SW480 (cell line): ENCODE measurements at places on chromosomes 7 and 10.

- DNase-seq, result no peak
These were observed 235.1 kb upstream of the CACNA2D1 start for GRCh38 chr7:82678716-82679115.

GRCh38 chr10:535952-536351, 153.5 kb downstream of the DIP2C start:
- DNase-seq, result no peak

GRCh38 chr7:89308535-89308934, 513.0 kb upstream of the TEX47 start:
- DNase-seq, result no peak

- DNase-seq, result no peak
These were observed 198.9 kb downstream of the WDR37 start for GRCh38 chr10:1255118-1255517.

DNA sequence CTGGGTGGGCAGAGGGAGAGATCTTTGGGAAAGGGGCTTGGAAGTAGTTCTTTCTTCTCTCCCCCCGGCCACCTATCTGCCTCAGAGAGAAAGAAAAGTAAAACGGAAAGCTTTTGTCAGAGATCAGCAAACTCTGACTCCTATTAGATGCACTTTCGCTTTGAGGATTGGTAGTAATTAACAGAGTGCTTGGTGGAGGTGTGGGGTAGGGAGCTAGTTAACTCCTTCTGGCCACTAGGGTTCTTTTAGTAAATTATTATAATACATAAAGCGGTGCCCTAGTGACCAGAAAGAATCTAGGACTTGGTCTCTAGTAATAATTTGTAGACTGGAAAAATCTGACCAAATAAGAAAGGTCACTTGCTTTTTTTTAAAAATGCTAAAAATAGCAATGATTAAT, 54.6 kb downstream of the CPVL start:
- DNase-seq, result no peak

GRCh38 chr7:7103343-7104313, 78.7 kb upstream of the C1GALT1 start:
- DNase-seq, result peak; percentile 79

- no peak for DNase-seq
These were observed 44.2 kb upstream of the GPR26 start for GRCh38 chr10:123621916-123622315.

- DNase-seq, result no peak
These were observed 153.9 kb downstream of the CDH23 start for GRCh38 chr10:71550628-71551027.

DNA sequence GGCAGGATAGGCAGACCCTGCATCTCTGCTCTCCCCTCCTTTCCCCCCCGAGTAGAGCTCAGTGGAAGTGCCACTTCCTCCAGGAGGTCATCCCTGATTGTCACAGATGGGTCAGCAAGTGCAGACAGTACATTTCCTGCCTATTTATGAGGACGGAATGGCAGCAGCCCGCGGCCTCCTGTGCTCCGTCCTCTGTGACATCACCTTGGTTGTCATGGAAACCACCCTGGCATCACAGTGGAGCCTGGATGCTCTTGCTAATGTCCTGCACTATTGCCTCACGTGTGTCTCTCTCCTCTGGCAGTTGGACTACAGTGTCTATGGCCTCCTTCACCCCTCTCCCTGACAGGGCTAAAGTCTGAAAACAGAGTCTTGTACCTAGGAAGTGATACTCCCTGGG, 148.6 kb downstream of the SH3PXD2A start:
- no peak for DNase-seq
